ENCODE measurements at places on chromosomes 7 and 10. TPM values are rescaled to one million over a fixed set of nuclear protein-coding genes. Genes with fewer than 3 reads are reported as not detected.

Gene DYNC1I1
- 0.27 TPM for polyA plus RNA-seq

Gene CPN1
- polyA plus RNA-seq: 0.99 TPM

Gene PRF1
- polyA plus RNA-seq: 1.1 TPM

Gene BICC1
- not detected for polyA plus RNA-seq

Gene CCDC3
- polyA plus RNA-seq: 0.22 TPM

Gene GPR146
- 1.1 TPM for polyA plus RNA-seq

GRCh38 chr10:4830551-4830950 is 4.5 kb downstream of the AKR1E2 start:
- no peaks in the 10 kb centered on the region for H3K27me3 ChIP-seq
- no peak overlapping the region for H3K27ac ChIP-seq
- no peak for DNase-seq
- H3K4me1 ChIP-seq: no peaks in the 10 kb centered on the region
- no peak overlapping the region for H3K4me3 ChIP-seq
- peaks cover 6% of the 10 kb centered on the region for H3K36me3 ChIP-seq

GRCh38 chr10:124736491-124737136 is 7.6 kb downstream of the FAM53B start:
- peaks cover 3% of the 10 kb centered on the region for H3K36me3 ChIP-seq
- peak; percentile 85 for DNase-seq
- H3K27ac ChIP-seq: peak overlapping the region; percentile 41
- H3K4me3 ChIP-seq: peak overlapping the region; percentile 21

DNA sequence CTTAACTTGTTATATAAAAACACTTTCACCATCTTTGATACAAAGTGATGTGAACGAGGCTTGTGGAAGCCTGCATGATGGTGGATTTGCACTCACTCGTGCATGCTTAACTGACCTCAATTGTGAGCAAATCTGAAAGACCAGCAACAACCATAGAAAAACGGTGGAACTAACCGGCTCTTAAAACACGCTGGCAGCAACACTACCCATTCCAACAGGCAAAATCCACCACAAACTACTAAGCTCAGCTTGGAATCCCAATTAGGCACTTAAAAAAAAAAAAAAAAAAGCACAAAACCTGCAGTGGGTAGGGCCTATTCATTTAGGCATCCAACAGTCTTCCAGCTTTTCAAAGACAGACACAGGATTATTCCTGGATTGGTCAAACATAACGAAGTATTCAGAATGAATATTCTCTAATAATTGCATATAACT is 1.8 kb downstream of the GDI2 start:
- peaks cover 16% of the 10 kb centered on the region for H3K4me1 ChIP-seq
- DNase-seq: peak; percentile 34
- peak overlapping the region; percentile 32 for H3K27ac ChIP-seq
- H3K27me3 ChIP-seq: no peaks in the 10 kb centered on the region

- no peak for DNase-seq
- no peaks in the 10 kb centered on the region for H3K27me3 ChIP-seq
- H3K4me3 ChIP-seq: no peak overlapping the region
- peaks cover 19% of the 10 kb centered on the region for H3K4me1 ChIP-seq
- no peaks in the 10 kb centered on the region for H3K36me3 ChIP-seq
- no peak overlapping the region for H3K27ac ChIP-seq
Measured at GRCh38 chr10:88082806-88083596, 219.6 kb downstream of the PTEN start.

DNA sequence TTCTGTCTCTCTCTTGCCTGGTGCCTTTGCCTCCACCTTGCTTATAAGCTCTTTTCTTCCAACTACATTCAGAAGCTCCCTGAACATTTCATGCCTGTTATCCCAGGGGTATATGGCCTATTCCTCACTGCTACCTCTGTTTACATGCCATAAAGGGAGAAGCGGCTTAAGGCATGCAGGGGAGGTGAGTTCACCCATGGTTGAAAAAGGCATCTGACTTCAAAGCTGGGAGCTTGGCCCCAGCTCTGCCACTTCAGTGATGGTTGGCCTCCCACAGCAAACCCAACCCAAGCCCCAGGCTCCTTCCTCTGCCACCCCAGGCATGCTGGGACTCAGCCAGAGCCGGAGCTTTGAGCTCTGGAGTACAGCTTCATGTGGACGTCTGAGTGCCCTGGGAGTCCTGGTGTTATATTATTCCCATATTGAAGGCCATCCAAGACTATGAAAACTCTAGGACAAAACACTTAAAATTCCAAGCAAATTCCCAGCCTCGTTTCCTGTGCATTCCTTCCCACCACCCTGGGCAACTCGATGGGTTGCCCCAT is 468.6 kb upstream of the ZMIZ1 start:
- DNase-seq: no peak
- H3K4me3 ChIP-seq: no peak overlapping the region
- H3K36me3 ChIP-seq: no peaks in the 10 kb centered on the region
- peaks cover 3% of the 10 kb centered on the region for H3K4me1 ChIP-seq

- no peak overlapping the region for H3K4me3 ChIP-seq
- H3K36me3 ChIP-seq: no peaks in the 10 kb centered on the region
- H3K27ac ChIP-seq: no peak overlapping the region
- no peaks in the 10 kb centered on the region for H3K4me1 ChIP-seq
Measured at GRCh38 chr7:112292162-112292561, 85.7 kb downstream of the ZNF277 start.

DNA sequence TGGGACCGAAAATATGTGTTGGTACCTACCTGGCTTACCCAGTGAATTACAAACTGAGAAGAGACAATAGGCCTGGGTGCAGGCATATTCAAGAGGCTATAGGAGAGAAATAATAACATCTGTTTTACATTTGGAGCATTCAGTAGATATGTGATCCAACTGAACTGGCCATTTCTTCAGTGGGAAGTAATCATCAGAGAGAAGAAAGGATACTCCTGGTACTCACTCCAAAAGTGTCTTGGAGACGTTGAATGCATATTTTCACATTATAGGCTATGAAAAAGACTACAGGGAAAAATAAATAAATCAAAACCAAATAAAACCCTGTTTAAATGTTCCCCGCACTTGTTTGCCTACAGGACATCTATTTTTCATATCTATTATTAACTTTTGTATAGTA is 1680.3 kb downstream of the REEP3 start:
- no peak overlapping the region for H3K27ac ChIP-seq
- no peaks in the 10 kb centered on the region for H3K27me3 ChIP-seq
- no peak overlapping the region for H3K4me3 ChIP-seq
- H3K4me1 ChIP-seq: no peaks in the 10 kb centered on the region
- DNase-seq: no peak
- H3K36me3 ChIP-seq: no peaks in the 10 kb centered on the region

GRCh38 chr10:2094171-2094570 is 356.8 kb upstream of the ADARB2 start:
- H3K4me1 ChIP-seq: no peaks in the 10 kb centered on the region
- no peak for DNase-seq

GRCh38 chr10:93859049-93859655 is 34.6 kb upstream of the SLC35G1 start:
- no peaks in the 10 kb centered on the region for H3K36me3 ChIP-seq
- H3K4me3 ChIP-seq: no peak overlapping the region
- DNase-seq: peak; percentile 36
- no peak overlapping the region for H3K27ac ChIP-seq
- peaks cover 28% of the 10 kb centered on the region for H3K4me1 ChIP-seq

GRCh38 chr7:30717181-30717580 is 34.8 kb upstream of the INMT start:
- H3K36me3 ChIP-seq: no peaks in the 10 kb centered on the region
- H3K4me1 ChIP-seq: no peaks in the 10 kb centered on the region
- peaks cover 5% of the 10 kb centered on the region for H3K27me3 ChIP-seq
- DNase-seq: no peak
- no peak overlapping the region for H3K27ac ChIP-seq

- H3K27me3 ChIP-seq: no peaks in the 10 kb centered on the region
- no peak overlapping the region for H3K27ac ChIP-seq
- no peak overlapping the region for H3K4me3 ChIP-seq
- no peaks in the 10 kb centered on the region for H3K4me1 ChIP-seq
- no peaks in the 10 kb centered on the region for H3K36me3 ChIP-seq
Measured at GRCh38 chr10:51759896-51760534, 60.6 kb upstream of the CSTF2T start.

DNA sequence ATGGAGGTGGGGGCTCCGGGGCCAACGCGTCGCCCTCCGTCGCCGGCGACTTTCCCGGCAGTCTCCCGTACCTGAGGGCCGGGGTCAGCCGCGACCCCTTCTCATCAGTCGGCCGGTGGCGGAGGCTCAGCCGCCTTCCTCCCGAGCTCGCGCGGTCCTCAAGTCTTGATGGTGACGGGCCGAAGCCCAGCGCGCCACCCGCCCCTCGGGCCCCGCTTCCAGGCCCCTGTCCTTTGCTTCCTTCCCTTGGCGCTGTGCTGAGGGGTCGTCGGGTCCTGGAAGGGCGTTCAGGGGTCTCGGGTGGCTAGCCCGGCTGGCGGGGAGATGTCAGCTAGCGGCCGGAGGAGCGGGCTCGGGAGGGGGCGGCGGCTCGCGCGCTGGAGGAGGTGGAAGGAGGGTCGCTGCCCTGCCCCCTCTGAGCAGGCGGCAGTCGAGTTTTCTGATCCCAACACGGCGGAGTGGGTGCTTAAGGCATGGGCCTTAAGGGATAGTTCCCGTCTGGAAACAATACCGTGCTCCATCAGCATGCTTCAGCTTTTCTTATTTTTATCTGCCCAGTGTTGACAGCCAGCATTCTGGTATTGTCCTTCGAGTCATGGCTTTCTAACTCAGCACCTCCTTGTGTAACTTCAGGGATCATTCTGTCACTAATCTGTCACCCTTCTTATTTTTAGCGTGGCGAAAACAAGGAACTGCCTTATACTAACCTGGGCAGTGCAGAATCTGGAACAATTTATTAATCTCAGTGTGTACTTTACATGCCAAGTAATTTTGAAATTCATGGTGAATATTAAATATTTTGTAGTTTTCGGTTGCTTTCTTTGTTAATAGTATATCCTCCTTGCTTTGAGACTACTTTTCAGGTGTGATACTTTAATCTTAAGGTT is 748 bp downstream of the PHTF2 start:
- H3K27me3 ChIP-seq: no peaks in the 10 kb centered on the region
- peaks cover 7% of the 10 kb centered on the region for H3K36me3 ChIP-seq
- H3K4me1 ChIP-seq: peaks cover 9% of the 10 kb centered on the region
- peak overlapping the region; percentile 74 for H3K4me3 ChIP-seq
- peak; percentile 38 for DNase-seq

- H3K36me3 ChIP-seq: no peaks in the 10 kb centered on the region
- H3K27me3 ChIP-seq: no peaks in the 10 kb centered on the region
- no peak overlapping the region for H3K4me3 ChIP-seq
- H3K4me1 ChIP-seq: no peaks in the 10 kb centered on the region
- H3K27ac ChIP-seq: no peak overlapping the region
Measured at GRCh38 chr10:112666094-112666493, 219.1 kb downstream of the VTI1A start.

Measured in small intestine (tissue), 16 donors.